ENCODE measurements at places on chromosomes 7 and 10.

DNA sequence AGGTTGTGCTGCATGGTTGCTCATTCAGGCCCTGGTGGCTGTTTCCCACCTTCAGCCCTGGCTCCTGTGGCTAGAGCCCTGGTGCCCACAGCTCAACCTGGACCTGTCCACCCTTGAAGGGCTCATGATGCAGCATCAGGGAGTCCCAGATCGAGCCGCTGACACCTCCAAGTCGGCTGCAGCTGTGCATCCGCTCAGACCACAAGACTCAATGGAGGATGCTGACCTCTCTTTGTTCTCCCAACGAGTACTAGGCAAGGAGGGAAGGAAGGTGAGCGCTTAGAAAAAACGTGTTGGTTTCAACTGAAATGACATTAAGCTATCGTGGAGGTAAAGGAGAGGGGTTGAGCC is 9.5 kb upstream of the C10orf95 start:
- DNase-seq: no peak

GRCh38 chr7:64868499-64868898 is 34.6 kb upstream of the ZNF273 start:
- no peak for DNase-seq

DNA sequence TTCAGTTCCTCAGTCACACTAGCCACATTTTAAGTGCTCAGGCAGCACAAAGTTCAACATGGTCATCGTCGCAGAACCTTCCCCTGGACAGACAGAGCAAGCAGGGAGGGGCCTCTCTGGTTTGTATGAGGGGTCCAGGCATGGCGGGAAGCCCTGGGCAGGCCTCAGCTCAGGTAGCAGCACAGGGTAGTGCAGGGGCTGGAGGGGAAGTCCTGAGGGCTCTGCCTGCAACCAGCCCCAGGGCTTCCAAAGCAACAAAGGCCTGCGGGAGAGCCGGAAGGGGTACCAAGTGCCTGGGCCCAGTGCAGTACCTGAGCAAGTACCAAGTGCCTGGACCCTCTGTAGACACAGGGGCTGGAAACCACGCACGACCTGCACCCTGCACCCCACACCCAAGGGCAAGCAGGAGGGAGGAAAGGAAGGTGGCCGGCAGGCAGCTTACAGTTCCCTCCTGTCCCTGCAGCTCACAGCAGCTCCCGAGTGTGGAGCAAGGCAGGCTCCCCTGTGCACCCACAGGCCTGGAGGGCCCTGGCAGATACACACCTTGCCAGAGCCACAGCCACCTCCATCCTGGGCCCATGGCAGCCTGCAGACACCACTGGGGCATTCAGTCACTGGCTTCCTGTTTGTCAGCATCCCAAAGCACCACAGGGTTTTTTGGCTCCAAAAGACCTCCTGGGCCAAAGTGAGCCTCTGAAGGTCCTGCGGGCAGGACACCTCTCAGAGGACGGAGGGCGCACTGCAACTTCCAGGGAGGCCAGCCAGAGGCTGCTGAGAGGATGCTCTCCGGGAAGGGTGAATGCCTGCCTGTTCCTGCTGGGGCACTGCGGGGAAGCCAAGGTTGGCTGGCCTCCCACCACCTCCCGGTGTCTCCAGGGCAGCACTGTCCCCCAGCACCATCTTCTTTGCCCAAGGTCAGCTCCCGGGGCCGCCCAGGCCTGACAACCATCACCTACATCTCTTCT is 6.5 kb upstream of the RET start:
- no peak for DNase-seq

GRCh38 chr10:69869291-69869961 is 67.7 kb downstream of the COL13A1 start:
- DNase-seq: no peak

DNA sequence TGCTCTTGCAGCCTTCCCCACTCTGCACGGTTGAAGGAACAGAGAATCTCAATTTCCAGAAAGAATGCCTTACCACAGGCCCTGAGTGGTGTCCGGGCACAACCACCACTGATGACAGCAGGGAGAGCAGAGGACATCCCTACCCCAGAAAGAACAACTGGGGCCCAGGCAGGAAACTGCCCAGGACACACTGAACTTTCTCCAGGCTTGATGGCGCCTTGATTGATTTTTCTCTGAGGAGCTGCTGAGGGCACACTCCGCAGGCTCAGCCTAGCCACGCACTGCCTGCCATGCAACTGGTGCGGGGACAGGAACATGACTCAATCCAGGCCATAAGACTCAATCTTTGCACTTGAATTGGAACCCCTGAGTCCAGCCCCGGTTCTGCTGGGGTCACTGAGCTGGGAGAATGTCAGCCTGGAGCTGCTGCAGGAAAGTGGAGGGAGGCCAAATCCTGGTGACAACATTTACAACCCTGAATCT is 5.9 kb downstream of the AKR1B1 start:
- DNase-seq: no peak

GRCh38 chr7:51611937-51612336 is 295.3 kb upstream of the COBL start:
- DNase-seq: no peak

DNA sequence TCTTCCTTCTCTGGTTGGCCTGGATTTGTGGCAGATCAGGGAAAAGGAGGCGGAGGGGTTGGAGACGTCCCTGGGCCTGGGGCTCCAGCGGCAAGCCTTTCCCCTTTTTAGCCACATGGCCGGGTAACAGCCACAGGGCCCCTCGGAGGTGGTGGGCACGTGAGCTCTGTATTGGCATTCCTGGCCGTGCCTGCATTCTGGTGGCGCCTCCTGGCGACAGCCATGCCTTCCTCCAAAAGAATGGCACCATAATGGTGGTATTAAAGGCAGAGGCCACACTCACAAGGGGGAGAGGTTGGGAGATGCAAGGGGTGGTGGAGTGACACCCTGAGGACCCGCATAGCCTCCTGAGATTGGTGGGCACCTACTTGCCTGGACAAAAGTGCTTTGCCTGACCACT is 3.0 kb upstream of the AQP1 start:
- DNase-seq: no peak

DNA sequence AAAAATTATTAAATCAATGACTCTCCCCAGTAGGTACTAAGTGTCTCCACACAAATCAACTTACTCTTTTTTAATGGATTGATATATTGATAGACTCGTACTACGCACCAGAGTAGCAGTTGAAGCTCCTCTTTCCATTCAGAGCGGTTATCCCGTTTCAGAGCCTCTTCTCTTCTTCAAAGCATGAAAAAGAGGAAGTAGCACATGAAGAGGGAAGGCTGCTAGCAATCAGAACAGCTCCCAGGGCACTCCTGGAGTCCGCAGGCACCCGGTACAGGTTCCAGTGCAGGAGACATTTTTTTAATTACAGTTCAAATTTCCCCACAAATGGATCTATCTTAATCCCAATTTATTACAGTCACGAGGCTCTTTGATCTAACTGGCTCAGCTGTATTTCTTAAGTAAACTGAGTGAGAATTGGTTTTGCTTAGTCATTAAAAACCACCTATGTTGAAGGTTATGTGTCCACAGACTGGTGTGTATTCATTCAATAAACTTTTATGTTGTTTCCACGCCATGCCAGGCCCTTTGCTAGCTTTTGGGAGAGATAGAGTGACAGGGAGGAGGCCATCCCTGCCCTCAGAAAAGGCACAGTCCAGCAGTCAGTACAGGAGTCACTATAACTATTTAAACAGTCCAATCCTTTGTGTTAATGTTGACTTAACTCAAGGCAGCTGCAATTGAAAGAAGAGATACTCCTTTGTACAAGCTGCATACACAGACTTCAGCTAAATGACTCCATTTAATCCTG is 32.1 kb upstream of the CALN1 start:
- no peak for DNase-seq

DNA sequence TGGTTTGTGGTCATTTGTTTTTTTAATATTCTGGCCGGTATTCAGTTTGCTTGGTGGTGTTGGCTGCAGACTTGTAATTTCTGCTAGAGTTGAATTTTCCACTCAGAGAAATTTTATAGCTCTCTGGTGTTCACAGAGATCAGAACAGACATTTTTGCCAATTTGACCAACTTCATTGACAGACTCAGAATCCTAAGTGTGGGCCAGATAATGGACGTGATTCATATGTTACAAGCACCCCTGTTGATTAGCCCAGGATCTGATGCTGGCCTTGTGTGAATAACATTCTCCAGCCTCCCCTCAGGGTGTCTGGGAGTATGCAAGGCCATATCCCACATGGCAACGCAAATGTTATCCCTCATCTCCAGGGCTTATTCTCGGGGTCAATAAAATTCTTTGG is 283.8 kb downstream of the C7orf25 start:
- DNase-seq: no peak

DNA sequence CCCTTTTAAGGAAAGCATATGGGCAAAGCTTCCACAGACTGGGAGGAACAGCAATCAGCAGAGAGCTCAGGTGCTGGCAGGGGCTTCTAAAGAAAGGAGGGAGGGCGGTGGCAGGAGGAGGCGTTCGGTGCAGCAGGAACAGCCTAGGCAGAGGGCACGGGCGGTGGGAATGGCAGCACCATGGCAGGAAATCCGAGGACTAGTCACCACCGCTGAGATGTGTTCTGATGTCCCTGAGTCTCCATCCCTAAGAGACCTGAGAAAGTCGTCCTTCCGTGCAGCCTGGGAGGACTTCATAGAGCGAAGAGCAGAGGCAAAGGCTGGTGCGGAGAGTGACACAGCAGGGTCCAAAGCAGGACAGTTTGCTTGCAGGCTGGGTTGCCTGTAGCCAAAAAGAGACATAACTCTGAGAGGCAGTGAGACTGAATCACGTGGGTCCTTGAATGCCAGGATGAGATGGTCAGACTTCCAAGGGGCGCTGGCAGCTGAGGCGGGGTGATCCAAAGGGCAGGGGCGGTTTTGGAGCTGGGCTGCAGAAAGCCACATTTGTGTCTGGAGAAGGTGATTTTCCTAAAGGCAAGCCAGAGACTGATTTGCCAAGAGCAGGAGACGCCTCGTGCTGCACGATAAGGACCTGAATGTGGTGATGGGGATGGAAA is 35.8 kb upstream of the GRID1 start:
- no peak for DNase-seq

GRCh38 chr7:135242096-135242684 is 8.6 kb downstream of the STRA8 start:
- no peak for DNase-seq

GRCh38 chr10:101875068-101875688 is 31.6 kb upstream of the KCNIP2 start:
- DNase-seq: no peak

DNA sequence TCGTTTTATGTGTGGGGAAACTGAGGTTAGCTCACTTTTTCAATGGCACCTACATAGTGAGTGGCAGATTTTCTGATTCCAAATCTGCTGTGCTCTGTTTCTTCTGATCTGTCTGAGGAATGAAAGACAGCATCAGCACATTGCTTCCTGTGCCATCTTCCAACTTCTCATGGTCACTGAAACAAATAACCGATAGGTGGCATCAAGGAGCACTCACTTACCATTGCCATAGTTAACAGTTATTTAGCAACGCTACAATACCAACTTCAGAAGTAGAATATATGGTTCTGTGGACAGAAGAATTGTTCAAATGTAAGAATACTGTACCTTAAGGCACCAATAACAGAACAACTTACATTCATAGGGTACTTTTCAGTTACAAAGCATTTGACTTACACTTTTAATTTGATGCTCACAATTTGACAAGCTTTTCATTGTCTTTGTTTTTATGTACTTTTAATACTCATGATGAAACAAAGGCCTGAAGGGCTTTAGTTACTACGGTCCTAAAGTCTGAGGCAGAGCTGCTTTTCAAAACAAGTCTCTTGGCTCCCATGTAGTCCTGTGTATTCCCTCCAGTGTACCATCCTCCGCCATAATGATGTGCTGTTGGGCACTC is 228.9 kb upstream of the TCF7L2 start:
- DNase-seq: no peak

DNA sequence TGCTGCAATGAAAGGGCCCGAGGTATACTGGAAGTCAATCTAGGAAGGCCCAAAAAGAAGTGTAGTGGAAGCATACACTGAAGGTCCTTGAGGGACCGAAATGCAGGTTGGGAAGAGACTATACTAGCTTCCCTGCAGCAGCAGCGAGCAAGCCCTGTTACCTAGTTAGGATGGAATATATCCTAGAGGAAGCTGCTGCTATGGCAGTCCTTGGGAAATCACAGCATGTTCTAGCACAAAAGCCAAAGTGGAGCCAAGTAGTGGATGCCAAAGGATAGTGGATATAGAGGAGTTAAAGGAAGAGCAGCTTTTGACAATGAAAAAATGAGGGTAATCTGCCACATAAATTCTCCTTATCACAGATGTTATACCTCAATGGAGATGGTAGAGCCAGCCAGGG is 123.8 kb upstream of the STARD3NL start:
- no peak for DNase-seq

GRCh38 chr10:7515439-7515838 is 104.6 kb upstream of the SFMBT2 start:
- DNase-seq: no peak

- no peak for DNase-seq
Observed at GRCh38 chr7:39212876-39213275, 235.2 kb downstream of the POU6F2 start.

GRCh38 chr7:56097700-56098099 is 4.9 kb upstream of the PHKG1 start:
- no peak for DNase-seq

DNA sequence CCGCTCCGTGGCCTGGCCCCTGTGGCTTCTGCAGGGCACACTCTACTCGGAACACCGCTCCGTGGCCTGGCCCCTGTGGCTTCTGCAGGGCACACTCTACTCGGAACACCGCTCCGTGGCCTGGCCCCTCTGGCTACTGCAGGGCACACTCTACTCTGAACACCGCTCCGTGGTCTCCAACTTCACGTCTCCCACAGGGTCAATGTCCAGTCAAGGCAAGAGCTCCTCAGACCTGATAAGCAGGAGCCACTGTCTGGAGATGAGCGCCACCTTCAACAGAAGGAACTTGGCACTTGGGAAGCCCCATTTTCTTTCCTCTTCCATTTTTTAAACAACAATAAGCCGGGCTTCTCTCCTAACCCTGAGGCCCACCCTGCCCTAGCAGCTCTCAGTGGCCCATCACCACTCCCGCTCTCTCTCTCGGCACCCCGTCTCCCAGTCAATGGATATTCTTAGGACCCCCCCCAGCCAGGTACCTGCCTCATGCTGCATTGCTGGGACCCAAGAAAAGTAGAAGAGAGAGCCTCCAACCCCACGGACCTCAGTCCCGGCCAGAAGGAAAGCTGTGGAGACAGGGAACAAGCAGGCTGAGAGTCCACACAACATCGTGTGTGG is 56.3 kb downstream of the PRKAG2 start:
- DNase-seq: no peak

DNA sequence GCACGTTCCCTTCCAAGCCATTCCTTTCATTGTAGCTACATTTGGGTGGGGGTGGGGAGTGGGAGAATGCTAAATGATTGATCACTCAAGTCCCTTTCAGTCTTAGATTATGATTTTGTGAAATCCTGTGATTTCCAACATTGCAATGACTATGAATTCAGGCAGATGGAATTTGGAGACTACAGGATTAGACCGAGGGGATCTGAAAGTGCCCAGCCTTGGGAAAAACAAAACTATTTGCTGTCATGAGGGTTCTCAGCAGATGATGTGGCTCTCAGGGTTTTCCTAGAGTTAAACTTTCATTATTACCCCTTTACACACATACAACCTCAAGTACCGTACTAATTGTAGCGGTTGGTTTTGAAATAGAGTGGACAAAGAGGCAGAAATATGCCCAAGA is 4.7 kb downstream of the MACROH2A2 start:
- DNase-seq: no peak

- DNase-seq: no peak
Observed at GRCh38 chr7:96996111-96996957, 9.0 kb upstream of the DLX6 start.
